ENCODE measurements at places on chromosomes 2 and 18.

DNA sequence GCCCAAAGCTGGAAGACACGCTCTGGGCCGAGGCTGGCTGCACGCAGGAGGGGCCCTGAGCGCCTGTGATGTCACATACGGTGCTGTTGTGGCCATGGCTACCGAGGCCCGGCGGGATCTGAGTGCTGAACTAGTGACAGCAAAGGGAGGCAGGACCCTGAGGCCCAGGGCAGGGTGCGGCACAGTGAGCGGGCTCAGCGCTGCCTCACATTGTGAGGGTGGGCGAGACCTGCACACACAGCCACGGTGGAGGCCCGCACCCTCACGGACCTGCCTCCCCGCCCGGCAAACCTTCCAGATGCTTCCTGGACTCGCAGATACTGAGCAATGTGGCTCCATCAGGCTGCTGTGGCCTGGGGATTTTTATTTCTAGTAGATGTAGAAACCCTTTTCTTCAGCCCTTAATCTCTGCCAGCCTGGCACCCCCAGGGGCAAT, 133.8 kb upstream of the CTDP1 start:
- DNase-seq = no peak

DNA sequence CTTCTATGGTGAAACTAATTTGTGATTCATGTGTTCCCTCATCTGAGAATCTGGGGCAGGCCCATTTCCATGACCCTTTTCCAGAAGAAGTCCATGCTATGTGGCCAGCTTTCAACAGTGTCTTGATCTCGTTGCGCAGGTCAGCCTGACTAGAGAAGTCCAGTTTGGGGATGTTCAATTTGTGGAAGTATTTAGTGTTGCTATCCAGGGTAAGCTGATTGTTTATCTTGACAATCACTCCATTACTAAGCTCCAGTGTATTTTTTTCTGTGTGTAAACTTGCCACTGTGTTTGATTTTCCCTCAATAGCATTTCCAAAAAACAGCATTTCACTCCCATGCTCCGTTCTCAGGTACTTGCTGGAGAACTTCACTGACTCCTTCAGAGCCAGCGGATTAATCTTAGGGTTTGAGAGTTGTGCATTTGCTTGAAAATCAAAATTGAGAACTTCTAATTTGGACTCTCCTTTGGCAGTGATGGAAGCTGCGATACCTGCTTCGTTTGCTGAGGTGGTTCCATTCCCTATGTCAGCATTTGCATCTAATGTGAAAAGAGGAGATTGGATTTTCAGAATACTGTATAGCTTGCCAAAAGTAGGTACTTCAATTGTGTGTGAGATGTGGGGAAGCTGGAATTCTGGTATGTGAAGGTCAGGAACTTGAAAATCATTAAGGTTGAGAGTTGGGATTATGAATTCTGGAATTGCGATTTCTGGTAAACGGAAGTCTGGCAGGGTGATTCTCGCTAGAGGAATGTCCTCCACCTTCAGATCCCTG, 35.7 kb downstream of the APOB start:
- no peak for DNase-seq

DNA sequence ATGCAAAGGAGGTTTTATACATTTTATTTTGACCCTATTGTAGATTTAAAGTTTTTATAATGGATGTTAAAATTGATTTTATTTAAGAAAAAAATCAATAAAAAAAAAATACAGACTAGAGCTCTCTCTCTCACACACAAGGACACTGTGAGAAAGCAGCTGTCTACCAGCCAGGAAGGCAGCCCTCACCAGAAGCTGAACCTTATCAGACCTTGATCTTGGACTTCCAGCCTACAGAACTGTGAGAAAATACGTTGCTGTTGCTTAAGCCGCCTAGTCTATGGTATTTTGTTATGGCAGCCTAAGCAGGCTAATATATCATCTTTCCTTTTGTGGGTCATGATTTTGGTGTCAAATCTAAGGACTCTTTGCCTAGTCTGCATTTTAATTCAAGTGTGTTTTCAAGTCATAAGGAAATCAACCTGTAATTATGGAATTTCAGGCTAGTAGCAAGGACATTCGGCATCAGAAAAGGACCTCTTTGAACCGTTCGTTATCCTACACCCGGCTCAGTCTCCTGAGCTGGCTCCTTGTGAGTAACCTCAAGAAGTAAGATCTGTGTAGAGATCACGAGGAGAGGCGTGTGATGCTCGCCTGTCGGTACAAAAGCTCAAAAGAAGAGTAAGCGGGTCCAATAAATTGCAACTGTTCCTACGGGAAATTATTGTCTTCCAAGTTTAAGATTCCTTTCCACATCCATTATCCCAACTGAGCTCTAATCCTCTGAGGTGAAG, 98.2 kb downstream of the PDCL3 start:
- DNase-seq = no peak

DNA sequence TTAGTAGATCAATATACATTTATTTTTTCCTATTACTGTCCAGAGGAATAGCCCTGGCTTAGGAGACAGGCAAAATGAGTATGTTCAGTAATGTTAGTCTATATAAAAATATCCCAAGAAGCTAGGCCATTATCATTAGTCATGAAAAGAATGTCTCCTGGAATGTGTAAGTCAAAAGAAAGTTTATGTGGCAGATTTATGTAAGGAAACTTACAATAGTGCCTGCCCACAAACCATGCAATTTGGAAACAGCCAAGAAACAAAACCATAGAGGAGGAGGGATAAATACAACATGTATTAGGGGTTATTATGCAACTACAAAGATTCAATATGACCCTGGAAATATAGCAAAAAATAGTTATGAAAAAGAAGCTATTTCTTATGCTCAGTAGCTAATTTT, 96.3 kb downstream of the NOL4 start:
- DNase-seq = no peak

- DNase-seq = no peak
Measured at GRCh38 chr18:13217971-13218367, 591 bp upstream of the LDLRAD4 start.

DNA sequence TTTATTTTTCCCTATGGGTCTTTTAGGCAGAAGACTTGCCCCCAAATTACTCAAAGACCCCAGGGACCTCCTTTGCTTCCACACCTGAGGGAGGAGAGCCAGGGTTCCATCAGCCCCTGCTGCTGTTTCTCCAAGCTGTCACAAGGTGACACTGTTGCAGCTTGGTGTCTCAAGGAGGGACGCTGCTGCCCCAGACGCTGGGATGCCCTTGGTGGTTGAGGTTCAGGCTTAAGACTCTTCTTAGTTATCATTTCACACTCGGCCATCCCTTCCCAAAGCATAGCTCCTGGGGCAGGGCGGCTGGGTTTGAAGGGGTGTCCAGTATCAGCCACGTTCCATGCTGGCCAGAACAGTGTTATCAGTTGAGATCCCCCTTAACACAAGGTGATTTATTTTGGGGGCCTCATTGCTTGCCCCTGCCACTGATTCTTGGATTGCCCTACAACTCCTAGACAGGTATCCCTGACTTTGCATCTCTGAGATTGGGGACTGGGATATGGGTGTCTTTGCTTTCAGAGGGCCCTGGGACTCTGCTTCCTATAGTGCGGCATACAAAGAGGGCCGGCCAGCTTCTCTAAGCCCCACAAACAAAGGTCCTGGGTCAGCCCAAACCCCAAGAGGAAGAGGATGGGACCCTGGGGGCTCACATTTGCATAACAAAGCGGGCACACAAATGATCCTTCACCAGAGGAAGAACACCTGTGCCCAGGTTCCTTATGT, 22.7 kb downstream of the GPR55 start:
- DNase-seq = peak; percentile 32

DNA sequence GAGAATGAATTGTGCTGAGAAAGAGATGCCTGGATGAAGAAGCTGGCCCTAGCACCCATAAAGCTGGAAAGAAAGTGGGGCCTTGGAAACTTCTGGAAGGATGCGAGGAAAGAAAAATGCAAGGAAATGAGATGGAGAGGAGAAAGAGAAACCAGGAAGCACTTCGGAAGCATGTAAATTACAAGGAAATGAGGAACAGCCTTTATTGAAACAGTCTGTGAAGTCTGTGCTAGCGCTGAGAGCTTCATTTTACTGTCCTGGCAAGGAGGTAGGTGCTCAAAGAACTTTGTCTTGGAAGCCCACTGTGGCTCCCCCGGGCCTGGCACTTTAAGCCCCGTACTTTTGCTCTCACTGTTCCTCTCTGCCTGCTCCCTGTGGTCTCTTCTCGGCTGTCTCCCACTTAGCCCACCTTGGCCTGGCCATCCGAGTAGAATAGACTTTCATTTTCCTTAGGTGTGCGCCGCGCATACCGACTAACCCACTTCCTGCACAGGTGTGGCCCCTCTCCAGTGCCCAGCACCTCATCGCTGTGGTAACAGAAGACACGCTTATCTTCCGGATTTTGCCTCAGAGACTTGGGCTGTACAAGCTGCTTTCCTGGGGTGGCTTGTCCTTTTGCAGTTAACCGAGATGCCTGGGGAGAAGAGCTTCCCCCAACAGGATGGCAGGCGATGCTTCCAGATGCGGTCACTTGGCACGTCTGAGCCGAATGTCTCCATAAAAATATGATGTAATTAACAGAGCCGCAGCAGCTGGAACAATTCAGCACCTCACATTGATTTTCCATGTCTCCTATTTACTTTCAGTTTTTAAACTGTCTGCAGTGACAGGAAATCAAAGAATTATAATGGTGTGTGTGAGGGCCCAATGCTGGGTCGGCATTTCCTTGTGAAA, 199.6 kb downstream of the HRH4 start:
- peak; percentile 10 for DNase-seq

- DNase-seq = no peak
Measured at GRCh38 chr2:216219861-216220260, 110.7 kb downstream of the XRCC5 start.

Measured in NCI-H526 treated with DMSO at 0.1 percent for 48 hours (cell line).